ENCODE measurements at places on chromosomes 13 and 19.

- no peak for DNase-seq
- no peaks in the 10 kb centered on the region for H3K4me1 ChIP-seq
Measured at GRCh38 chr13:23810685-23811240, 78.4 kb downstream of the MIPEP start.

DNA sequence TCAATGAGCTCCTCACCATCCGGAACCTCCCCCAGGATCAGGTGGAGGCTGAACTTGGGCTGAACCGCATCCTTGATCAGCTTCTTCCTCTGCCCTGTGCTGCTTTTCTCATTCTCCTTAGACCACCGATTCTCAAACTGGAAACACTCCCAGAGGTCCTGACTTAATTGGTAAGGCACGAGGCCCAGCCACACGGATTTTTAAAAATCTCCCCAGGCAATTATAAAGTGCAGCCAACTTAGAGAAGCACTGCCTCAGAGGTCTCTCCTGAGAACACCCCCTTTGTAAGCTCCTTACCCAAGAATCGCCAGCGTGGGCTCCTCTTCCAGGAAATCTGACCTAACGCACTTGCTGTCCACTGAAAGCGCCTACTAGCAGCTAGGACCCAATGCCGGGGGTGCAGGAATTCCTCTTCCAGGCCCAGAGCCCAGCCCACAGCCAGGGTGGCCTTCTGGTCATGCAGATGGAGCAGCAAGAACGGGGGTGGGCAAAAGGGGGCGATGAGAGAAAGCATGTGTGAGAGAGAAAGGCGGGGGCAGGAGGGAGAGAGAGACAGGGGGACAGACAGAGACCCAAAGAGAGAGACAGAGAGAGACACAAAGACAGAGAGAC is 66.9 kb upstream of the CACNA1A start:
- peaks cover 7% of the 10 kb centered on the region for H3K27me3 ChIP-seq
- no peak overlapping the region for H3K4me3 ChIP-seq
- no peak overlapping the region for H3K27ac ChIP-seq

DNA sequence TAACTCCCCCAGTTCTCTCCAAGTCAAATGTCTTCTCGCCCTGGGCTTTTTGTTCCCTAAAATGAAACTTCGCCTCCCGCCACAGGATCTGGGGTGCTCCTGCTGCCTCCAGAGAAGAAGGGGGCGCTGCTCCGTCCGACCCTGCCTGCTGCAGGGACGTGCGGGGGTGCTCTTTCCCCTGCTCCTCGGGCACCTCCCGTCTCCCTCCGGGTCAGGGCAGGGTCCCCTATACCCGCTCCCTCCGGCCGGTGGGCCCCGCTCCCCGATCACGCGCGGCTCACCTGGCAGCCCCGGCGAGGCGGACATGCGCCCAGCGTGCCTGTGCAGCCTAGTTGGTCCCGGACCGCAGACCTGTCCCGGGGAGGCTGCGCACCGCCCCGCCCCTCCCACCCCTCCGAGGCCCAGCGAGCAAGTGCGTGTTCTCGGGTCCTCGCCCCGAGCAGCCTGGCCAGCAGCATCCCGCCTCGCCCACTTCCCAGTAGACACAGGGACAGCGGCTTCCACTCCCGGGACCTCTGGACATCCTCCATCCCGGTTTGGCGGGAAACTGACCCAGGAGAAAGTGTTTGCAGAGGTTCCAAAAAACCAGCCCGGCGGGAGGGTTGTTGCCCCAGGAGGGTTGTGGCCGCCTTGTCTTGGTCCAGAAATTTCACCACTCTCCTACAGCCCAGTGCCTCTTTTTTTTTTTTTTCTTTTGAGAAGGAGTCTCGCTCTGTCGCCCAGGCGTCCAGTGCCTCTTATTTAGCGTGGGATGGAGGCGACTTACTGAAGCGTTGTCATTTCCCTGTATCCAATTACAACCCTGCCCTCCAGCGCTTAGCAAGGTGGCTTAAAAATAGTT is at the start of gene OXGR1:
TSS of gene OXGR1 (minus strand) at position 460 of the 841 bp plus-strand sequence. CDS start 6,717 bp downstream, outside the sequence.
- H3K27ac ChIP-seq: no peak within 1 kb of the TSS
- no peaks in the 10 kb centered on the region for H3K4me1 ChIP-seq
- H3K4me3 ChIP-seq: peak within 1 kb of the TSS; percentile 43
- peaks cover 41% of the 10 kb centered on the region for H3K27me3 ChIP-seq
- DNase-seq: no peak

GRCh38 chr13:26539738-26540292 is 17.7 kb upstream of the WASF3 start:
- DNase-seq: no peak
- H3K4me3 ChIP-seq: no peak overlapping the region
- H3K36me3 ChIP-seq: no peaks in the 10 kb centered on the region
- no peaks in the 10 kb centered on the region for H3K4me1 ChIP-seq
- H3K27me3 ChIP-seq: peaks cover 38% of the 10 kb centered on the region

DNA sequence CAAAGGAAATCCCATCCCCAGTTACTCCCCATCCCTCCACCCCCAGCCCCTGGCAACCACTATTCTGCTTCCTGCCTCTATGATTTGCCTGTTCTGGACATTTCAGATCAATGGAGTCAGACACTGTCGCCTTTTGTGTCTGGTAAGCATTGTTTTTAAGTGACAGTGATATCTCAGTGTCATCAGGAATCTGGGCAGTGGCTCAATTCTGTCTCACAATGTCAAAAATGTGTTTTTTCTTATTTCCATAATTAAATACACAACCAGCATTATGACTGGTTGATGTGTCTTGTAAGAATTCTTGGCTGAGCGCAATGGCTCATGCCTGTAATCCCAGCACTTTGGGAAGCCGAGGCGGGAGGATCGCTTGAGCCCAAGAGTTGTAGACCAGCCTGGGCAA is 20.2 kb upstream of the PGLS start:
- DNase-seq: no peak
- no peaks in the 10 kb centered on the region for H3K27me3 ChIP-seq
- H3K4me3 ChIP-seq: no peak overlapping the region
- peaks cover 39% of the 10 kb centered on the region for H3K4me1 ChIP-seq
- no peak overlapping the region for H3K27ac ChIP-seq
- no peaks in the 10 kb centered on the region for H3K36me3 ChIP-seq
